ENCODE measurements at places on chromosomes 16 and 17.

GRCh38 chr16:23435500-23435899 is 17.5 kb downstream of the COG7 start:
- peaks cover 45% of the 10 kb centered on the region for H3K36me3 ChIP-seq
- H3K4me3 ChIP-seq, result no peak overlapping the region

DNA sequence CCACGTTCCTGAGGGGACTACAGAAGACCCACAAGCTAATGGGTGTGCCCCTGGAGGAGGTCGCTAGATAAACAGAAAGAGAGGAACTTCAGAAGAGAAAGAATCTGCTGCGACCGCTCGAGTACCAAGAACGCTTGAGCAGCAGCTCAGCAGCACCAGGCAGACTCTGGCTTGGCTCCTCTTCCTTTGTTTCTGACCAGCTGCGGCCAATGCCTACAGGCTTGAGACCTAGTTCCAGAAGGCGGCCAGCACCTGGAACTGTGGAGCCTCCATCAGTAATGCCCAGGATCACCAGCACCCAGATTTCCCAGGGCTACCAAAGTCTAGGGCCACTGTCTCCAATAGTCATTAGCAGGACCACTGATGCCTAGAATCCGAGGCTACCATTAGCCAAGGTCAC is 26.0 kb upstream of the GOSR2 start:
- no peaks in the 10 kb centered on the region for H3K4me1 ChIP-seq
- peaks cover 57% of the 10 kb centered on the region for H3K27me3 ChIP-seq
- H3K4me3 ChIP-seq, result no peak overlapping the region
- H3K36me3 ChIP-seq, result no peaks in the 10 kb centered on the region
- no peak overlapping the region for H3K27ac ChIP-seq

DNA sequence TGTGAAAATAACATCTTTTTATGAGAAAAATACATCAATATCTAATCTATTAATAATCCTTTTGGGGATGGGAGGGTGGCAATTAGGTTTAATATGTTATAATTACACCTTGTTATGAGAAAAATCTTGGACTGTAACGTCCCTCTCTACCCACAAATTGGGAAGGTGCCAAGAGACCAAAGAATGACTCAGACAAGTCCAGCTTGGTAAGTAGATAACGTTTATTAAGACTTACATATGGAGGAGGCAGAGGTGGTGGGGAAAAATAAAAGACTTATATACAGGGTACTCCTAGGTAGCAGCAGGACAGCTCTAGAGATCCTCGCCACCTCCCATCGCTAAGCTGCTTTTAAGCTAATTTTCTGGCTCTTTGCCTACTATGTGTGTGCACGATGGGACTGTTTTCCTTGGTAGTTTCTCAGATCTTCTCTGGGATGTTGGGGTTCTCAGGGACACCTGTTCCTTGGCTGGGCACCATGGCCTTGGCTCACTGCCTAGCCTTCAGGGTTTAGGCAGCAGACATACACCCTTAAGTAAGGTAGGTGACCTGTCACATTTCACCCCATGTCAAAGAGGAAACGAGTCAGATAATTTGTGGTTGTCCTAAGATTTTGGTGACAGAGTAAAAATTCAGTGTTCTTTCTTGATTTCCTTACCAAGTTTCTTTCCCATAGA is 31.5 kb downstream of the RBL2 start:
- peak; percentile 21 for DNase-seq
- no peaks in the 10 kb centered on the region for H3K4me1 ChIP-seq
- H3K27me3 ChIP-seq, result no peaks in the 10 kb centered on the region
- no peak overlapping the region for H3K27ac ChIP-seq
- H3K36me3 ChIP-seq, result peaks cover 35% of the 10 kb centered on the region

DNA sequence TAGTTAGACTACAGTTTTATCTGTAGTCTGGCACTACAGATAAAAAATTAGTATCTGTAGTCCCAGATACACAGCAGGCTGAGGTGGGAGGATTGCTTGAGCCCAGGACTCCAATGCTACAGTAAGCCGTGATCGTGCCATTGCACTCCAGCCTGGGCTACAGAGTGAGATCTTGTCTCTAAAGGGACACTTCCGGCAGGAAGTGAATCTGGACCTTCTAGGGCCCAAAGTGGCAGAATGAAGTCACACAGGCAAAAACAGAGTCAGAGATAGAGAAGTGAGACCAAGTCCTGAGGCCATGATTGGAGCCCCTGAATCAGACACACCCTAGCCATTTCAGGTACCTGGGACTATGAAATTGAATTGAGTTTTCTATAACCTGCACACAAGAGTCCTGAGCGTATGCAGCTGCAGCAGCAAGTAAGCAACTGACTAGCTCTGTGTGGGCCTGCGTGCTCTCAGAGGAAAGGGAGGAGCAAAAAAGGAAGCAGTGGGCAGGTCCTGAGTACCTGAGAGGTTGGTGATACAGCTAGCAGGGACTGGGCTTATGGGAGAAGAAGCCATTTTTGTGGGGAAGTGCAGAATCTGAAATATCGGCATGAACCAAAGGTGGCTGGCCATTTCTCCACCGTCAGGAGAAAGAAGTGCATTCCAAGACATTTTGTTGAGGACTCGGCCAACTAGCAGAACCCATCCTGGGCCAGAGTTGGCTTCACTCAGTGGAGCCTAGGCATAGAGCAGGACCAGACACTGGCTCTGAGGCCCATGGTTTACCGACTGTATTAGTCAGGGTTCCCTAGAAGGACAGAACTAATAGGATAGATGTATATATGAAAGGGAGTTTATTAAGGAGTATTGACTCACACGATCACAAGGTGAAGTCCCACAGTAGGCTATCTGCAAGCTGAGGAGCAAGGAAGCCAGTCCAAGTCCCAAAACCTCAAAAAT is 27.2 kb upstream of the BRD7 start:
- H3K4me1 ChIP-seq, result no peaks in the 10 kb centered on the region
- no peak overlapping the region for H3K27ac ChIP-seq
- no peaks in the 10 kb centered on the region for H3K27me3 ChIP-seq

- H3K36me3 ChIP-seq, result no peaks in the 10 kb centered on the region
- no peaks in the 10 kb centered on the region for H3K27me3 ChIP-seq
- no peaks in the 10 kb centered on the region for H3K4me1 ChIP-seq
- no peak overlapping the region for H3K4me3 ChIP-seq
- no peak for DNase-seq
Measured at GRCh38 chr16:73311857-73312723, 264.2 kb upstream of the ZFHX3 start.

GRCh38 chr16:58563235-58563634 is 47.9 kb downstream of the SETD6 start:
- H3K27me3 ChIP-seq, result no peaks in the 10 kb centered on the region
- H3K36me3 ChIP-seq, result peaks cover 72% of the 10 kb centered on the region
- peak overlapping the region; percentile 22 for H3K27ac ChIP-seq
- H3K4me1 ChIP-seq, result peaks cover 10% of the 10 kb centered on the region
- no peak for DNase-seq

DNA sequence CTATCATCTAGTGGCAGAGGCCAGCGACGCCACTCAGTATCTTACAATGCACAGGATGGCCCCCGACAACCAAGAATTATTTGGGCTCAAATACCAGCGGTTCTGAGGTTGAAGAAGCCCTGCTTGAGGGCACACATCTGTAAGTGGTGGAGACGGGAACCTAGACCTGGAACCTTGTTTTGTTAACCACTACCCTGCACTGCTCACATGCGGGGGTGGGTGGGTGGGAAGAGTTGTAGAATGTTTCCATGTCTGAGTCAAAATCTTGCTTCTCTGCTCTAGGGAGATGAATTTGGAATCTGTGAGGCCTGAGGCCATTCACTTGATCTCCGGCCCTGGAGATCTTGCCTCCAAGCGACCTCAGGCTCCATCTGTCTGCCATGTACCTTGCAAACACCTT is 44.1 kb downstream of the ABCC1 start:
- H3K4me3 ChIP-seq, result no peak overlapping the region
- no peak overlapping the region for H3K27ac ChIP-seq
- H3K4me1 ChIP-seq, result peaks cover 60% of the 10 kb centered on the region
- H3K36me3 ChIP-seq, result peaks cover 19% of the 10 kb centered on the region

- peak; percentile 92 for DNase-seq
- H3K4me1 ChIP-seq, result peaks cover 59% of the 10 kb centered on the region
- no peak overlapping the region for H3K4me3 ChIP-seq
- H3K36me3 ChIP-seq, result peaks cover 86% of the 10 kb centered on the region
Measured at GRCh38 chr17:81576621-81577277, 24.6 kb upstream of the FAAP100 start.

GRCh38 chr16:10657925-10658324 is 36.8 kb downstream of the TEKT5 start:
- DNase-seq, result no peak
- H3K4me3 ChIP-seq, result no peak overlapping the region
- H3K36me3 ChIP-seq, result no peaks in the 10 kb centered on the region
- no peak overlapping the region for H3K27ac ChIP-seq
- H3K27me3 ChIP-seq, result no peaks in the 10 kb centered on the region
- H3K4me1 ChIP-seq, result no peaks in the 10 kb centered on the region

- H3K27me3 ChIP-seq, result peaks cover 53% of the 10 kb centered on the region
- H3K4me1 ChIP-seq, result no peaks in the 10 kb centered on the region
- no peaks in the 10 kb centered on the region for H3K36me3 ChIP-seq
- H3K4me3 ChIP-seq, result no peak overlapping the region
- DNase-seq, result no peak
Measured at GRCh38 chr17:74234486-74234885, 21.1 kb downstream of the TTYH2 start.

DNA sequence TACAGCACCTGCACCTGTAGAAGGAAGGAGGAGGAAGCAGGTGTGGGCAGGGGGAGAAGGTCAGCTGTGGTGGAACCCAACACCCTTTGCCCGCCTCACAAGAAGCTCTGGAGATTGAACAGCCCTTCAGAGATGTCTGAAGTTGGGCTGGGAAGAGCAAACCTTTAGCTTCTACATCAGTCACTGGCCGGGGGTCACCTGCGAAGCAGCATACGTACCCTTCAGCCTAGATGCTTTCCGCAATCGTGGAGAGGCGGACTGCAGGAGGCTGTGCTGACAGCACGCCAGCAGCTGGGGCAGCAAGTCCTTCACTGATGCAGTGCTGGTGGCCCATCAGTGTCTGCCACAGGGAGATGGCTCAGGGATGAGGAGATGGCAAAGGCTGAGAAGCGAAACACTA is 5.2 kb upstream of the HS3ST3B1 start:
- peaks cover 14% of the 10 kb centered on the region for H3K4me1 ChIP-seq
- no peaks in the 10 kb centered on the region for H3K36me3 ChIP-seq
- no peak for DNase-seq
- no peaks in the 10 kb centered on the region for H3K27me3 ChIP-seq
- H3K4me3 ChIP-seq, result no peak overlapping the region
- no peak overlapping the region for H3K27ac ChIP-seq

GRCh38 chr16:71359431-71359830 is 908 bp downstream of the CALB2 start:
- H3K4me3 ChIP-seq, result peak overlapping the region; percentile 43
- peak overlapping the region; percentile 62 for H3K27ac ChIP-seq

DNA sequence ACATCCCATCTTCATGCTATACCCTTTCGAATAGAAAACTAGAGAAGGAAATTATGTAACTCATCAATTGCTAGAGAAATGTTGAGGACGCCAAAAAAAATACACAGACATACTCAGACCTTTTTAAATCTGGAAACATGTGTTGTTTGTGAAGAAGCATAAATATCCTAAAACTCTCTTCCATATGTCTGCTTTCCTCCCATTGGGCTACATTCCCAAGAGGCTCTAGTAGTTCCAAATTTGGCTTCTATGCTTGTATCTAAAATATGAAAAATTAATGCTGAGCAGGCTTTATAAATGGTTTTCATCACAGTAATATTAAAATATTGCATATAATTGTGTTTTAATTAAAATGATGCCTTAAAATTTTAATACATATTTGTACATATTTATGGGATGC is 297.9 kb upstream of the PSMD7 start:
- DNase-seq, result no peak
- H3K4me1 ChIP-seq, result no peaks in the 10 kb centered on the region
- no peaks in the 10 kb centered on the region for H3K36me3 ChIP-seq
- H3K27me3 ChIP-seq, result no peaks in the 10 kb centered on the region
- H3K27ac ChIP-seq, result no peak overlapping the region
- H3K4me3 ChIP-seq, result no peak overlapping the region

GRCh38 chr17:58506354-58507080 is 7.9 kb downstream of the MTMR4 start:
- H3K4me1 ChIP-seq, result no peaks in the 10 kb centered on the region
- no peak overlapping the region for H3K4me3 ChIP-seq
- peaks cover 92% of the 10 kb centered on the region for H3K36me3 ChIP-seq
- H3K27me3 ChIP-seq, result no peaks in the 10 kb centered on the region

DNA sequence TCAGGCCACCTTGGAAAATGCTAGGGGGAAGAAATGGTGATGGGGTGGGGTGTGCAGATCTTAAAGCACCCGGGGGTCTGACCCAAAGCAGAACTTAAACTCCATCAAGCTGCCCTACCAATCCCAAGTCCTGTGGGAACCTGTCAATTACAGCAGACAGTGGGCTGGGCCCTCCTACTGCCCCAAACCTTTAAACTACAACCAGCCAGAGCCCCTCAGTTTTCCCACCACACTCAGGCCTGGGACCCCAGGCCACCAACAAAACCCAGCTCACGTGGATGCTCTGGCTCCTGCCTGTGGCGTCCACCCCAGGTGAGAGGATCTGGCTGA is 2.7 kb downstream of the MYO18A start:
- H3K36me3 ChIP-seq, result 0 out of 2 replicates have a peak, but pooled peaks cover 3% of the 10 kb centered on the region
- peaks cover 42% of the 10 kb centered on the region for H3K4me1 ChIP-seq
- no peaks in the 10 kb centered on the region for H3K27me3 ChIP-seq
- H3K27ac ChIP-seq, result no peak overlapping the region
- DNase-seq, result no peak

GRCh38 chr17:30996486-30996885 is 25.6 kb downstream of the RNF135 start:
- no peaks in the 10 kb centered on the region for H3K4me1 ChIP-seq
- H3K4me3 ChIP-seq, result no peak overlapping the region
- no peak for DNase-seq
- peaks cover 39% of the 10 kb centered on the region for H3K36me3 ChIP-seq
- H3K27me3 ChIP-seq, result no peaks in the 10 kb centered on the region
- no peak overlapping the region for H3K27ac ChIP-seq

DNA sequence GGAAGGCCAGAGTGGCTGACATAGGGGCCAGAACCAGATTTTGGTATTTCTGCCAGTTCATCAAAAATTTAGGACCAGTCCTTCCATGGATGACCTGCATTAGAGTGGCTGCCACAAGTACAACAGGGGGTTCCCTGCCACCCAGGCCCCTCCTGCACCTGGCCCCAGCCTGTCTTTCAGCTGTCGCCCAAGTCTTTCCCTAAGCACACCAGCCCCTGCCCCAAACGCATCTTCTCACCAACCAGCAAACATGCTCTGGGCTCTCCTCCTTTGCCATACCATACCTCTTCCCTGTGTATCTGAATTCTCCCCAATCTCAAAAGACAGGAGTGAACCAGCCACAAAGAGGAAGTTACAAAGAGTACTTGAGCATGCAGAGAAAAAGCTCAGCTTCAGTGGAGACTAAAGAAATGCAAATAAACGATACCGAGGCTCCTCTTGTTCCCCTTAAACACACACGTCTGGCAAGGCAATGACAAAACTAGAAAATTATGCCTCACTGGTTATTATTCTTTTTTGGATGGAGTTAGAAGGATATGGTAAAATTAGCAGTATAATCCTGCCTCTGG is 130.6 kb downstream of the DYNLRB2 start:
- H3K36me3 ChIP-seq, result no peaks in the 10 kb centered on the region
- no peaks in the 10 kb centered on the region for H3K4me1 ChIP-seq
- H3K27ac ChIP-seq, result no peak overlapping the region
- H3K4me3 ChIP-seq, result no peak overlapping the region

- H3K4me1 ChIP-seq, result peaks cover 4% of the 10 kb centered on the region
- DNase-seq, result no peak
- H3K4me3 ChIP-seq, result no peak overlapping the region
- H3K27me3 ChIP-seq, result no peaks in the 10 kb centered on the region
Measured at GRCh38 chr17:57595426-57595825, 149.7 kb downstream of the CCDC182 start.

GRCh38 chr16:1150511-1150982 is 2.4 kb upstream of the CACNA1H start:
- no peak overlapping the region for H3K27ac ChIP-seq
- no peak overlapping the region for H3K4me3 ChIP-seq
- no peaks in the 10 kb centered on the region for H3K4me1 ChIP-seq
- H3K36me3 ChIP-seq, result no peaks in the 10 kb centered on the region
